ENCODE measurements at places on chromosomes 7 and 10. TPM values are rescaled to one million over a fixed set of nuclear protein-coding genes. Genes with fewer than 3 reads are reported as not detected.
A peak's percentile ranks its signal among the peaks of the same experiment; 100 is the strongest.

The BLNK gene
- 1.3 TPM for total RNA-seq

The LRRN3 gene
- total RNA-seq: 106 TPM

The FFAR4 gene
- not detected for total RNA-seq

The CTAGE6 gene
- 1.1 TPM for total RNA-seq

The GJD4 gene
- not detected for total RNA-seq

DNA sequence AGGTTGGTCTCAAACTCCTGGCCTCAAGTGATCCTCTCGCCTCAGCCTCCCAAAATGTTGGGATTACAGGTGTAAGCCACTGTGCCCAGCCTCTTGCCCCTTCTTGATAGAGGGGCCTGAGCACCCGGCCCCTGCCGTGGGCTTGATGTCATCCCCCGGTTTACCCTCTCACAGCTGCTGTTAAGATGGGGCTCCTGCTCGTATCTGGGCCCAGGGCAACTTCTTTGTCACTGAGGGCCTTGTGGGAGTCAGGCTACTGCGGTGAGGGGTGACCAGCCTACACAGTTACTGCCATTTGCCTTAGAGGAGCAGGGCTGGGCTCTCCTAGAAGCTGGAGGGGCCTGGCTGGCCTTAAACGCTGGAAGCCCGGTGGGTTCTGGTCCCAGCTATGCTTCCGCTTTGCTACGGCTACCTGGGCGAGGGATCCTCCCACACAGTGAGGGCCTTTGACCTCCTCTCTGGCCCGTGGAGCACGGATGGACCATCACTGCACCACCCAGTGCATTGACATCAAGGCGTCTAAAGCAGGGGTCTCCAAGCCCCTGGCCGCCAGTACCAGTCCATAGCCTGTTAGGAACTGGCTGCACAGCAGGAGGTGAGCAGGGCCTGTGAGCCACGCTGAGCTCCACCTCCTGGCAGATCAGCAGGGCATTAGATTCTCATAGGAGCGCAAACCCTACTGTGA lies 1.1 kb upstream of the TMEM130 start:
- no peaks in the 10 kb centered on the region for H3K4me1 ChIP-seq
- no peak overlapping the region for H3K4me3 ChIP-seq
- H3K36me3 ChIP-seq: no peaks in the 10 kb centered on the region
- H3K27me3 ChIP-seq: peaks cover 52% of the 10 kb centered on the region
- no peak overlapping the region for H3K27ac ChIP-seq

DNA sequence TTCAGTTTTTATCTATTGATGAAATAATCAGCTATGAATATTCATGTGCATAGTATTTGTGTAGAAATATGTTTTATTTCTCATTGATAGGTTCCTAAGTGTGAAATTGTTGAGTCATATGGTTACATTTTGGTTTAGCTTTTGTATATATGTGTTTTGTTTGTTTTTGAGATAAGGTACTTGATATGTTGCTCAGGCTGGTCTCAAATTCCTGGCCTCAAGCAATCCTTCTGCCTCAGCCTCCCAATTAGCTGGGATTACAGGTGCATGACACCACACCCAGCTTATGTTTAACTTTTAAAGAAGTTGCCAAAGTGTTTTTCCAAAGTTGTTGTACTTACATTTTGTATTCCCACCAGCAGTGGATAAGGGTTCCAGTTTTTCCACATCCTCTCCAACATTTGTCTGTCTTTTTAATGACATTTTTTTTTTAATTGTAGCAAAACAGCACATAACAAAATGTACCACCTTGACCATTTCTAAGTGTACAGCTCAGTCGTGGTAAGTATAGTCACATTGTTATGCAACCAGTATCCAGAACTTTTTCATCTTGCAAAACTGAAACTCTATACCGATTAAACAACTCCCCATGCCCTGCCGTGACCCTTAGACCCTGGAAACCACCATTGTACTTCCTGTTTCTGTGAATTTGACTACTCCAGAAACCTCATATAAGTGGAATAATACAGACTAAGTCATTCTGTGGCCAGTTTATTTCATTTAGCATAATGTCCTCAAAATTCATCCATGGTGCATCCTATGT lies 12.6 kb upstream of the UBE2D1 start:
- peaks cover 5% of the 10 kb centered on the region for H3K27me3 ChIP-seq
- H3K4me3 ChIP-seq: no peak overlapping the region
- H3K36me3 ChIP-seq: no peaks in the 10 kb centered on the region
- no peak for DNase-seq

DNA sequence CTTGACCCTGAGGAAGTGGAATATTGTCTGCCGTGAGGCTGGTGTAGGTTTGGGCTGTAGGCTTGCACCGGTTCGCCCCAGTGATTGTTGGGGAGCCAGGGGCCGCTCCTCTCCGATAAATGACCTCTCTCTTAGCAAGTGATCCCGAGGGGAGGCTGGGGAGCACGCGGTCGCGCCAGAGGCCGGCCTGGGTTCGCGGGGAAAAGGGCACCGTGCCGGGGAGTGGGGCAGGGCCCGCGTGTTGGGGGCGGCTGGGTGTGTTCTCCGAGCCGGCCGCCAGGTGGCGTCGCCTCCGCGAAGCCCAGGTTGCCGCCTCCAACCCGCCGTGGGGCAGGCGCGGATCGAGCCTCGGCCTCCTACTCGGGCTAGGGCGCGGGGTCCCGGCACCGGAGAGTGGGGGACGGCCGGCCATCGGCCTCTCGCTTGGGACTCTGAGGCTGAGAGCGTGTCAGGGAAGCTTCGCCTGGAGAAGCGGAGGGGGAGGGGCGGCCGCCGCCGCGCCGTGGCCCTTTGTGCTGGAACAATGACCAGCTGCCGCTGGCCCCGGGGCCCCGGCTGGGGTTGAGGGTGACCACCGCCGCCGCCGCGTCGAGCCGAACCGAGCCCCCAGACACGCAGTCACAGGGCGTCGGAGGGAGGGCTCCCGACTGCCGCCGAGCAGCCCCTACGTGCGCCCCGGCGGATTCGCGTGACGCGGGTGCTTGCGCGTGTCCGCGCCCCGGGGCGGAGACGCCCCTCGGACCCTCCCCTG lies 442 bp upstream of the LZTS2 start:
- peaks cover 2% of the 10 kb centered on the region for H3K36me3 ChIP-seq
- H3K27ac ChIP-seq: peak overlapping the region; percentile 74
- H3K27me3 ChIP-seq: no peaks in the 10 kb centered on the region

DNA sequence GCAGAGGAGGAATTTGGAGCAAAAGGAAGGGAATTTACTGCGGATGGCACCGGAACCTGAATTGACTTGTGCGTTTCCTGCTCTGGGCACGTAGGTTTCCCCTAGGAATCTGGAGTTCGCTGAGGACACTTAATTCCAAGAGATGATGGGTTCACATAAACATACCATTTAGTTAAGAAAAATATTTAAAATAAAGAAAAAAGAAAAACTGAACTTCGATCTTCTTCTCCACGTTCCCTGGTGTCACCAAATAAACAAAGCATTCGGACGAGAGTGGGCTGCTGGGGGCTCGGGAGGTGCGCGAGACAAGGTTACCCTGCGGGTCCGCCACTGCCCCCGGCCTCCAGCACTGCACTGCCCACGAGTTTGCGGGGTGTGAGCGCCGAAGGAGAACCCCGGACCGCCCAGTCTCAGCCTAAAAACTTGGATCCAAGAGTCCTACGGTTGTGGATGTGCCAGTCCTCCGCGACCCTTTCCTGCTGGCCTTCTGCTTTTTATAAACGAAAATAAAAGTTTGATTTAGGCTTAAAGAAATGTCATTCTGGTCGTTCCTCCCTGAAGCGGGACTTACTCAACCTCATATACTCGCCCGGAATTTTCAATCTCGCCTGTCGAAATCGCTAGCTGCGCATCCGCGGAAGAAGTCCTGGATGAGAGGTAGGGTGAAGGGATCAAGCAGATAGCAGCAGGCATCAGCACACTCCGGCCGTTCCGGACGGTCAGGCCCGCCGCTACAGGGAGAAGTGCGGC lies 30.3 kb downstream of the SKIDA1 start:
- H3K4me1 ChIP-seq: peaks cover 12% of the 10 kb centered on the region
- H3K4me3 ChIP-seq: peak overlapping the region; percentile 61
- no peaks in the 10 kb centered on the region for H3K36me3 ChIP-seq

DNA sequence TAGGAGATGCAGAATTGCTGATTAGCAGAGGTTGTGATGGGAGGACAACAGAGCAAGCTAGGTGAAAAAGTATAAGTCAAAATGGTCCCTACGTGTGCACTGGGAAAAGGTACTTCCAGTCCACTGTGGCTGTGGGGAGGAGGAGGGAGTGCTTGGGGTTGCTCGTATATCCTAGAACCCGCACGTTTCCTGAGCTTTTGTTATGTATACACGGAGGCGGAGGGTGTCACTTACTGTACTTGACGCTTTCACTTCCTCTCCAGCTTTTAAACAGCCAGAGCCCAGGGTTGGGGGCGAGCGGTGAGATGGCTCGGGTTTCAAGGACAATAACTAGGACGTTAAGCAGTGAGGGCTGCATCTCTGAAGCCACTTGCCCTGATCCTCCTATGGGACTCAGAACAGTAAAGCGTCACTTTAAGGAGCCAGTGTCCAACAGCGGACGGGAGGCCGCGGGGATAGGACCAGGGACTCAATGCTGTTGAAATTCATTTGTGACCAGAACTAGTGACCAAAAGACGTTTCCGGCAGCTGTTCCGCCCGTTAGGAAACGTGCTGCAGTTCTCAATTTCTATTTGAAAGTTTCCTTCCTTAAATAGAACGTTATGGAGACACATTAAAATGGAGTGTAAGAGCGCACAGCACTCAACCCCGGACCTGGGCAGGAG lies 985 bp upstream of the ETV1 start:
- no peak for DNase-seq
- peak overlapping the region; percentile 90 for H3K4me3 ChIP-seq
- H3K36me3 ChIP-seq: no peaks in the 10 kb centered on the region
- H3K27ac ChIP-seq: no peak overlapping the region
- peaks cover 27% of the 10 kb centered on the region for H3K27me3 ChIP-seq
- H3K4me1 ChIP-seq: peaks cover 32% of the 10 kb centered on the region

DNA sequence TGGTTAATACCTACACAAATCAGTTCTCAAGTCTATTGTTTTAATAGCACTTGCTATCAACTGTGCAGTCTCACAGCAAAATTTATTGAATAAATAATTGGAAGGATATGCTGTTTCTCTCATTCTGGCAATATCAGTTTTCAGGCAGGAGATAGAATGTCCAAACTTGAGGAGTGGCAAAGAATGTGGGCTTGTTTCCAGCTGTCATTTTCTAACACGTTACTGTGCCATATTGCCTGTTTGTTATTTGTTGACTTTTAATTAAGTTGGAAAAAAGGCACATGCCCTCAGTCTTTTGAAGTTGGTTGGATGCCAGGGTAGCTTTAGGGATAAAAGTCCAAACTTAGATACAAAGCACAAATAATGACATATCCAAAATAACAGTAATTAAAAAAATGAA lies 52.2 kb downstream of the MAGI2 start:
- H3K4me1 ChIP-seq: no peaks in the 10 kb centered on the region
- no peaks in the 10 kb centered on the region for H3K27me3 ChIP-seq
- no peak overlapping the region for H3K27ac ChIP-seq

- H3K4me1 ChIP-seq: no peaks in the 10 kb centered on the region
- H3K27me3 ChIP-seq: no peaks in the 10 kb centered on the region
- H3K27ac ChIP-seq: no peak overlapping the region
- H3K36me3 ChIP-seq: no peaks in the 10 kb centered on the region
- DNase-seq: no peak
- no peak overlapping the region for H3K4me3 ChIP-seq
Observed at GRCh38 chr10:126931544-126931943, 26.3 kb downstream of the DOCK1 start.

DNA sequence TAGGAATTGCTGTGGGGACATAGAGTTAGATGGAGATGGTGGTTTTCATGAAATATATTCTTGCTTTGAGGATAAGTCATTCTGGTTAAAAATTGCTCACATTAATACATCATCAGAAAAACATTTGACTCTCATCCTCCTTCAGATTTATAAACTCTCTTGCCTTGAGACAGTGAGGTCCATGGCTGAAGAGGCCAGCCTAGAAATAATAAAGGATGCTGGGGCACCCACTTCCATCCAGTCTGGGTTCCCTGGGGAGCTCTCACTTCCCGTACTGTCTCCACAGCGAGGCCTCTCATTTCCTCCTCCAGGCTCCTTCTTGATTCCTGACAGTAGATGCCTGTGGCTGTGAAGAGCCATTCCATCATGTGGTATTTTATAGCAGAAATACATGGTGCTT lies 73.3 kb upstream of the PRKG1 start:
- no peaks in the 10 kb centered on the region for H3K36me3 ChIP-seq
- no peaks in the 10 kb centered on the region for H3K4me1 ChIP-seq
- H3K4me3 ChIP-seq: no peak overlapping the region
- no peaks in the 10 kb centered on the region for H3K27me3 ChIP-seq

DNA sequence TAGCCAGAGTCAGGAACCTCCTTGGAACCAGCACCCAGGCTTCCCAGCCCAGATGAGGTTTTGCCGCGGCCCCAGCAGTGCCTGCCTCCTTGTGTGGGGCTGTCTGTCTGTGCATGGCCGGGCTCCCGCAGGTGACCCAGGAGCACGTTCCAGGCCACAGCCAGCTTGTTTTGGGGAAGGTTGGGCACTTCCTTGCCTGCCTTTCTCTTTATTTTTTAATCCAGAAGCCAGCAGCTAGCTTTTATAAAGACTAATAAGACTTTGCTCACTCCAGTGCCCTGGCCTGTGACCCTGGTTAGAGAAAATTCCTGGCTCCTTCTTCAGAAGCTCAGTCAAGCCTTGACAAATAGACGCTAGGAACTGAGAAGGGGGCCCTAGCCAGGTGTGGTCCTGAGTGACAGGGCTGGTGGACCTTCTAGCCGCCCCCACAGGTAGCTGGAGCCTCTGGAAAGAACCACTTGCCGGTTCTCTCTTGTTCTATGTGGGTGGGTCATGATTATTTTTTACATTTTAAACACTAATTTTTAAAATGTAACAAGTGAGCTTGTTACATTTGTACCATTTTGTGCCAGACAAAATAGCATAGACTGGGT lies 837 bp downstream of the SLC29A3 start:
- H3K27ac ChIP-seq: peak overlapping the region; percentile 54
- peaks cover 14% of the 10 kb centered on the region for H3K36me3 ChIP-seq
- no peak for DNase-seq
- H3K27me3 ChIP-seq: no peaks in the 10 kb centered on the region

- H3K4me3 ChIP-seq: no peak overlapping the region
- no peak overlapping the region for H3K27ac ChIP-seq
- H3K36me3 ChIP-seq: no peaks in the 10 kb centered on the region
- no peaks in the 10 kb centered on the region for H3K27me3 ChIP-seq
- no peak for DNase-seq
Observed at GRCh38 chr10:108736111-108736510, 1187.2 kb downstream of the XPNPEP1 start.

DNA sequence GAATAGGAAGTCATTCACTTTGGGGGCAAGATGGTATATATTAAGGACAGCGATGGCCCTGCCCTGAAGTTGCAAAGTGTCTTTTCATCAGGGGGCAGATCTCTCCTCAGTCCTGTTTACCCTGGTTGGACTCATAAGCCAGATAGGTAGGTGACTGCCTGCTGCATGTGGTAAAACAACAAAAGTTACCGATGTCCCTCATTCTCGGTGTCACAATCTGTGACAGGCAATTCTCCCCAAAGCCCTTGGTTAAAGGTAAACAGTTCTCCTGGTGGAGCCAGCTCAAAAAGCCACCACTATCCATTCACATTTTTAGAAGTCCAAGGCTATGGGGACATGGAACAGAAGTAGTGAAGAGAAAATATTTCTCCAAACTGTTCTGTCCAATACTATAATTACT lies 9.9 kb upstream of the SLC25A13 start:
- no peaks in the 10 kb centered on the region for H3K4me1 ChIP-seq
- no peak for DNase-seq
- H3K4me3 ChIP-seq: no peak overlapping the region
- H3K27me3 ChIP-seq: no peaks in the 10 kb centered on the region

GRCh38 chr10:88245974-88246511 lies 337.1 kb downstream of the RNLS start:
- no peak for DNase-seq
- peaks cover 2% of the 10 kb centered on the region for H3K4me1 ChIP-seq

GRCh38 chr10:103736044-103736443 lies 119.3 kb downstream of the SH3PXD2A start:
- H3K4me3 ChIP-seq: no peak overlapping the region
- H3K27ac ChIP-seq: no peak overlapping the region
- H3K4me1 ChIP-seq: no peaks in the 10 kb centered on the region
- DNase-seq: no peak
- no peaks in the 10 kb centered on the region for H3K27me3 ChIP-seq

Measured in T-cell (primary cell).